T1000 (cell line): ENCODE measurements at places on chromosomes 16 and 17.

DNA sequence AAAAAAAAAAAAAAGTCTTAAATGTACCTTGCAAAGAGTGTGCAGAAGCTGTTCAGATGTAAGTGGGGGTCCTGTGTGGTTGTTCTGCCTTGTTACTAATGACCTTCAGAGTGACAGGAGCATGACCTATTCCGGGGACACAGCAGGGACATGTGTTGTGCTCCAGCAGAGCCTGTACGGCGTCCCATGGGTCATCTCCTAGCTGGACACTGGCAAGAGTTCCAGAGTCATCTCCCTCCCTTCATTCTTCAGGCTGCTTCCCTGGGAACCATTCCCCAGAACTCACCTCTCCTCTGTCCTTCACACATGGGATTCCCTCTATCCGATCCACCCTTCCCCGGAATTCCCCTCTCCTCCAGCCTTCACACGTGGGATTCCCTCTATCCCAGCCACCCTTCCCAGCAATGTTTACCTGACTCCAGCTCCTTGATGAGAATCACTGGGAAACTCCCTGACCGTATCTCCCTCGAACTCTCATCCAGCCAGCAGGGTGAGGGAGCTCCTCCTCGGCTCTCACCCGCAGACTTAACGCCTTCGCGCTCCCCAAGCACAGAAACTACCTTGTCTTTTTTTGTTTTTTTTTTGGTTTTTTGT is 85.8 kb downstream of the MRM3 start:
- DNase-seq, result no peak

- DNase-seq, result no peak
Measured at GRCh38 chr17:14336418-14336817, 35.5 kb downstream of the HS3ST3B1 start.

DNA sequence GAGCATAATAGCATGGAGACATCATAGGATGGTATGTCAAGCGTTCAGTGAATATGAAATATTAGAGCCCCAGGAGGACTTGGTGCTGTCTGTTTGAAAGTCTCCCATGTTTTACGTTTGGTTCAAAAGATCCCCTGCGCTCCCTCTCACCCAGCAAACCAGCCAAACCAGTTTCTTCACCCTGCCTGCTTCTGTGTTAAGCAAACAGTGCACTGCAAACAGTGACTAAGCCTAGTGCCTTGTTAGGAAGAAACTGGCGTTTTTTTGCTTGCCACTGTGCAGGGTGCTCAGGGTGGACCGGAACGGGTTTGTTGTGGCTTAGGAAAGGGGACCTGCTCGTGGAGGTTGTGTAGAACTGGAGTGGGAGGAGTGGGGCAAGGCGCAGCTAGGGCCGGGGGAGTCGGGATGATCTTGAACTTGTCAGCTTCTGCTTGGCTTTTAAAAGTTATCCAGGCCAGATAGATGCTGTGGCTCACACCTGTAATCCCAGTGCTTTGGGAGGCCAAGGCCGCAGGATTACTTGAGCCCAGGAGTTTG is 7.7 kb downstream of the CDH1 start:
- no peak for DNase-seq

- DNase-seq, result no peak
Measured at GRCh38 chr17:83175119-83175821, 95.9 kb downstream of the METRNL start.

GRCh38 chr17:2051933-2052559 is 2.9 kb upstream of the HIC1 start:
- DNase-seq, result no peak

GRCh38 chr16:30837904-30838303 is 50.9 kb upstream of the ZNF629 start:
- no peak for DNase-seq

DNA sequence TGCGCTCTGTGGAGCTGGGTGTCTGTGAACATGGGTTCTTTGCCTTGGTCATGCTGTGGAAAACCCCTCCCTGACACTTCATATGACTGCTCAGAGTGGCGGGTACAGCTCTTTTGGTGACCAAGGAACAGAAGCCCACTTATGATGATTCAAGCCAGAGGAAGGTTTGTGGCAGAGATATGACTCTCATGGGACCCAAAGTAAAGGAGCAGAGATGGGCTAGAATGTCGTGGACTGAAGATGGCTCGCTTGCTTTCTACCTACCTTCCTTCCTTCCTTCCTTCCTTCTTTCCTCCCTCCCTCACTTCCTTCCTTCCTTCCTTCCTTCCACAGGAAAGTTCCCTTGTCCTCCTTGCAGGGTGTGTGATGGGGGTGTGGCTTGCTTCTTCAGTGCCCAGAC is 169.7 kb upstream of the IRX3 start:
- DNase-seq, result no peak

GRCh38 chr17:82477934-82478333 is 19.4 kb downstream of the NARF start:
- no peak for DNase-seq

DNA sequence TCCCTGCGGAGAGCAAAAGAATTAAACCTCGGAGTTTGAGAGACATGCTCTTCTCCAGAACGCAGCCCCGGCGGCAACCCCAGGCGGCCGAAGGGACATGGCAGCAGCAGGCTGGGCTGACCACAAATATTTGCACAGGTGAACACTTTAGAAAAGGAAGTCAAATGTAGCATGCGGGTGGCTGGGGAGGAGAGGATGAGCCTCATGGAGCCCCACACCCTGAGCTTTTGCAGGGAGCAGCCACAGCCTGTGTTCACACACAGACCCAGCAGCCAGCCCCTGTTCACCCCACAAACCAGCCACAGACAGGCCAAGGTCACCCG is 17.8 kb downstream of the HS3ST6 start:
- DNase-seq, result no peak

GRCh38 chr17:72545766-72546165 is 424.9 kb downstream of the SOX9 start:
- no peak for DNase-seq

DNA sequence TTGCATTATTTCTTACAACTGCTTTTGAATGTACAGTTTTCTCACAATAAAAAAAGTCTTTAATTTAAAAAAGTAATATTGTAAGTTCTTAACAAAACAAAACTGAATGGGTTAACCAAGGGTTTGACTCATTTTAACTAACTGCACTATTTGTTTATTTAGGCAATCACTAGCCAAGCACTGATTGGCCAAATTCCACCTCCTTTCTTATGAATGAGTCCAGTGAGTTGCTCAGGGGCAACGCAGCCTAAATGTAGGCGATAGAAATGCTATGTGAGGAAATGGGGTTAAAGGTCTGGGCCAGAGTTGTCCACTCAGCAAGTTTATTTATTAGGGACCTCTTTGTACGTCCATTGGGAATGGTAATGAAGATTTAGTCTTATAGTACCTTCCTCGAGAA is 89.6 kb upstream of the MAF start:
- DNase-seq, result no peak

GRCh38 chr17:52294301-52294700 is 135.8 kb upstream of the CA10 start:
- no peak for DNase-seq

DNA sequence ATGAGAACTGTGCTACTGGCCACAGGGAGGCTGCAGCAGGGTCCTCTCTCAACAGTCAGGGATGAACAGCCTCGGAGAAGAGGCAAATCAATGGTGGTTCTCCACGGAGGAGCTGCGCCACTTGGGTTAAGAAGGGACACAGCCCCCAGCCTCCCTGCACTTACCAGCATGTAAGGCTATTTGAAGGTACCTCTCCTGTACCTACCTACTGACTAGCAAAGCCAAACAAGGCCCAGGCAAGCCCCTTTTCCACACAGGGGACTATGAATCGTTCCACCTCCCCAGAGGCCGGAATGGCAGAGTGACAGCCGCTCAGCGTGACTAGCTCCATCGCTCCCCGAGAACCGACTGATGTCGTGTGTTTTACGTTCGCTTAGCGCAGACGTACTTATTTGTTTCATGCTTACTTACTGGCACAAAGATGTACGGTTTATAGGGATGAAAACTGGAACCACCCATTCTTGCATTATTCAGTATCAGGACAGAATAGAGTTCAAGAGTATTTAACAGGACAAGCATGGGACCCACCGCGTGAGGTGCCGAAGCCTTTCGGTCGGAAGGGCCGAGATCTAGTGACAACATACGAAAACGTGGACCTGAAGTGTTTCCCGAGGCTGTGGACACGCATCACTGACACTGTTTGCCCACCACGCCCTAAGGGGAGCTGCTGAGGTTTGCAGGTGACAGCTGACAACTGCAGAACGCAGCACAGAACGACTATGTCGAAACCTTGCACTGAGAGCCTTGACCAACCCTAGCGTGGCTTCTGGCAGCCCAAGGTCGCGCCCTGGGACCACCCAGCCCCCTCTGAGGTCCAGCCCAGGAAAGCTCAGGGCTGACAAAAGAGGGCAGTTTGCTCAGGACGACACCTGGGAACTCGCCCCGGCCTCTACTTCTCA is 1.0 kb downstream of the TEPSIN start:
- DNase-seq, result no peak

- no peak for DNase-seq
Measured at GRCh38 chr16:7548796-7549318, 216.2 kb downstream of the RBFOX1 start.

- DNase-seq, result peak; percentile 26
Measured at GRCh38 chr17:41060052-41060604, at the start of gene KRTAP2-3. Gene KRTAP2-3, minus strand, starts transcription at chr17:41060114. Its CDS starts 64 bp downstream, at chr17:41060050.

GRCh38 chr17:13337151-13337550 is 264.6 kb downstream of the HS3ST3A1 start:
- DNase-seq, result no peak
